ENCODE measurements at places on chromosomes 2 and 18.

DNA sequence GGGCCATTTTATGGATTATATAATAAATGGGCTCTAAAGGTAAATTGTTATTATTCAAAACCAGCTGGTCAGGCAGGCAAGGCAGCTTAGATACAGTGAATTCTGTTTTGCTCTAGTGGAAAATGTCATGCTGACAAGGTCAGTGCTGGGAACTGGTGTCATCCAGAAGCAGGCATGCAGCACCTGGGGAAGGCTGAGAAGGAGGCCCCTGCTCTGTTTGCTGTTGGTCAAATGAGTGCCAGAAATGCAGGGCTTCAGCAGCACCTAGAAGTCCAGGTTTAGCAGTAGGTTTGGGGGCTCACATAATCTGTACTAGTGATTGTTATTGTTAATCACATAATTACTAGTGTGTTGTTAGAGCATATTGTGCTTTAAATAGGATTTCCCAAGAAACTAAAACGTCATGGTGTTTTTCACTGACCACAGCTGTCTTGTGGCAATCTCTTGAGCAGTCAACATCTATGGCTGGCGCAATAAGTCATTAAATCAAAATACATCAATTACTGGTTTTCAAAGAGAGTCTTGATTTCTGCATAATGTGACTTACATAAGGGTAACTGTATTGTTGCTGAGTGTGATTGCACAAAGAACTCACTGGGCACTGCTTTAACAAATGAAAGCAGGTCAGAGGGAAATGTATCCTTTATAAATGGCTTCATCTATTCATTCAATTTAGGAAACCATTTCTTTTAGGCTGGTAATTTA is 99.1 kb downstream of the MYO3B start:
- no peak for DNase-seq

GRCh38 chr18:39751161-39751560 is 2185.6 kb upstream of the CELF4 start:
- no peak for DNase-seq

GRCh38 chr2:236863729-236864126 is 222.0 kb upstream of the COPS8 start:
- DNase-seq, result no peak

- DNase-seq, result no peak
Measured at GRCh38 chr2:179842498-179843153, 18.8 kb downstream of the ZNF385B start.
